Renal pelvis (tissue), 12 donors: ENCODE measurements at places on chromosomes 11 and 22. TPM values are rescaled to one million over a fixed set of nuclear protein-coding genes. Genes with fewer than 3 reads are reported as not detected.

Gene HOATZ
- polyA plus RNA-seq = 0.06 TPM

Gene PRG3
- 0.52 TPM for polyA plus RNA-seq

Gene CCDC89
- polyA plus RNA-seq = 3.1 TPM

DNA sequence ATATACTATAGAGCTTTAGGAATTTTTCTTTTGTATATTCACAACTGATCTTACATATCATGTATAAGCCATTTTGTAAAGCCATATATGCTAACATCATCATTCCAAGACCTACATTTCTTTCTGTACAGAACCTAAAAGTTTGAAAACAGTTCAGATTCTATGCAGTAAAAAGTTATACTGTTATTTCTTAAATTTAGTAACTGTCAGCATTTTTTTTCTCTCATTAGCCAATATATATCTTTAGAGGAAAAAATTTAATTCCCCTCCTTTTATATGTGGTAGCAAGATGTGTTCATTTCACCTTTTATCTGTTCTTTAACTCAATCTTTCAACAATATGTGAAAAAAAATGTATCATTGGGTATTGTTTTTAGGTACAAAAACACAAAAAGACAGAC, 120.4 kb upstream of the TP53AIP1 start:
- no peak for DNase-seq

DNA sequence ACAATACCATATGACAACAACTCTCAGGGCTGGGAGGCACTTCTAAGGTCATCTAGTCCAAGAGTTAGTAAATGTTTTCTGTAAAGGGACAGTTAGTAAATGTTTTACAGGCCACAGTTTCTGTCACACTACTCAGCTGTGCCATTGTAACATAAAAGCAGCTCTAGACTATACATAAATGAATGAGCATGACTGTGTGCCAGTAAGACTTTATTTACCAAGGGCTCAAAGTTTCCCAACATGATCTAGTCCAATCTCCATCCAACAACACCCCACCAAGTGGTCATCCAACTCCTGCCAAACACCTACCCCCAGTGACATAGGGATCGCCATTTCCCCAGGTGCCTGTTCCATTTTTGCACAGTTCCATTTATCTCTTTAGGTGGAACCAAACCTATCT, 12.1 kb downstream of the SERGEF start:
- no peak for DNase-seq

- DNase-seq = no peak
These were observed 6.4 kb downstream of the UBE2L3 start for GRCh38 chr22:21573750-21574494.

DNA sequence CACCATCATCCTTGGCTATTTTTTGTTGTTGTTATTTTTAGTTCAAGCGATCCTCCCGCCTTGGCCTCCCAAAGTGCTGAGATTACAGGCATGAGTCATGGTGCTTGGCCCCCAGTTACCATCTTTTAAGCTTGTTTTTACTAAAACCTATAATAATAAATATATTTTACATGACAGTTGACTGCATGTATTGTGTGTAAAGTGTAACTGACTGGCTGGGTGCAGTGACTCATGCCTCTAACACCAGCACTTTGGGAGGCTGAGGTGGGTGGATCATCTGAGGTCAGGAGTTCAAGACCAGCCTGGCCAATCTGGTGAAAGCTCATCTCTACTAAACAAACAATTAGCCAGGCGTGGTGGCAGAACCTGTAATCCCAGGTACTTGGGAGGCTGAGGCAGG, 386.2 kb downstream of the TENM4 start:
- DNase-seq = no peak

GRCh38 chr11:8871171-8871775, 39.7 kb upstream of the AKIP1 start:
- peak; percentile 97 for DNase-seq

GRCh38 chr11:106305458-106305857, 228.0 kb downstream of the AASDHPPT start:
- no peak for DNase-seq

DNA sequence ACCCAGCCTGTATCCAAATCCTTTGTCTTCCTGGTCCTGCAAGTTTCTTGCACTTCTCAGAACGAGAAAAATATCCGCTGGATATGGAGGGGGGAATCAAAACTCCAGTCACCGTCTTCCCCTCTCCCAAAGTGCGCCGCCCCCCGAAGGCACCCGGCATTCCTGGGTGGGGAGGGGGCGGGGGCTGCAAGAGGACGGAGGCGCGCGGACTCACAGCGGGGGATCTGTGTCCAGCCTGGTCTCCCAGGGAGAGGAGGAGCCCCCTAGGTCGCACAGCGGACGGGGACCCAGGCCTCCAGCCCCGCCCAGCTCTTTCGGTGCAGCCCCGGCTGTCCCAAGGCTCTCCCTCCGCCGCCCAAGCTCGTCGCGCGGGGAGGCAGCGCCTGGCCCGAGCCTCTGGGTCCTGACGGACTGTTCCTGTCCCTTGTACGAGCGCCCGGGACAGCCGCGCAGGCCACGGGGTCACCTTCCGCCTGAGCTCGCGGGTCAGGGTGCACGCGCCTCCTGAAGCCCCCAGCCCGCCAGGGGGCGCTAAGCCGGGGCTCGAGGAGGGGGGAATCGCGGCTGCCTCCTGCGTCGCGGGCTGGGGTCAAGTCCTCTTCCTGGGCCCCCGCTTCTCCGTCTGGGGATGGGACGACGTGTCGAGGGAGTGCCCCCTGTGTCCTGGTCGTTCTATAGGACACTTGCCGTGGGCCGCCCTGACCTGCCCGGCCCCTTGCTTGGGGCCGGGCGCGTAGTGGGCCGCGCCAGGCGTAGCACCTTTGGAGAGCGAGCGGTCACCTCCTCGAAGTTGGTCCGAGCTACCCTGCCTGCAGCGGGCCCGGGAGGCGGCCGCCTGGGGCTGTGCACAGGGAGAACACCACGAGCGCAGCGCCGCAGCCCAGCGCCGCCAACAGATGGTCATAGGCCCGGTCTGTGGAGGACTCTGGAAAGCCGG, 2.4 kb upstream of the WNT11 start:
- DNase-seq = no peak
